ENCODE measurements at places on chromosomes 2 and 18.

DNA sequence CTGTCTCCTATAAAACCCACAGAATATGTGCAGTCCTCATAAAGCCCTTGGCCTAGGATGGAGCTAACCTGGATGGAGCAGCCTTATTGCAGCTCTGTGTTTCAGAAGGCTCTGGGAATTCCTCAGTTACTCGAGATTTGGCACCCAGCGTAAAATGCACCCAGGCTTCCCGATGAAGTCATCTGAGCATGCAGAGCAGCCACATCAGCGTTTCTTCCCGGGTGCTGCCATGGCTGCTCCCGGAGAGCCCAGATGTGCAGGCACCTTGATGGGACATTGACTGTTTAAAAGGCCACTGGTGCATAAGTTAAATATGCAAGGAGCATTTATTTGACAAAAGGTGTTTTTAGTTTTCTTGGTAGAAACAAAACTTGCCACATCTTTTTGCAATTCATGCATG lies 115.2 kb downstream of the MBP start:
- DNase-seq: no peak

DNA sequence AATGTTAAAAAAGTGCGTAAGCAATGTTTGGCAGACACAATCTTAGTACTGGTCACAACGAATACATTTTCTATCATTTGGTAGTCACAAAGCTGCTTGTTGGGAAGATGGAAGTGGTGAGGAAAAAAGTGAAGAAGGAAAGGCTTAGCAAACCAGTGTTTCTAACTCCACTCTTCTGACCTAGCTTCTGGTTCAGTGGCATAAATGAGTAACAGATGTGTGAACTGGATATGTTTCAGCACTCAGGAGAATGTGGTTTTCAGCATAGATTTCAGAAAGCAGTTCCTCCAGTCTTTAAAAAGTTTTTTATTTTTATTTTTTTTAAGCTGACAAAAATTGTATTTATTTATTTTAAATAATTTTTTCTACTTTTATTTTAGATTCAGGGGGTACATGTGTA lies 357.1 kb downstream of the CPS1 start:
- DNase-seq: no peak

- DNase-seq: no peak
Measured at GRCh38 chr2:15649561-15650255, 58.0 kb downstream of the DDX1 start.

DNA sequence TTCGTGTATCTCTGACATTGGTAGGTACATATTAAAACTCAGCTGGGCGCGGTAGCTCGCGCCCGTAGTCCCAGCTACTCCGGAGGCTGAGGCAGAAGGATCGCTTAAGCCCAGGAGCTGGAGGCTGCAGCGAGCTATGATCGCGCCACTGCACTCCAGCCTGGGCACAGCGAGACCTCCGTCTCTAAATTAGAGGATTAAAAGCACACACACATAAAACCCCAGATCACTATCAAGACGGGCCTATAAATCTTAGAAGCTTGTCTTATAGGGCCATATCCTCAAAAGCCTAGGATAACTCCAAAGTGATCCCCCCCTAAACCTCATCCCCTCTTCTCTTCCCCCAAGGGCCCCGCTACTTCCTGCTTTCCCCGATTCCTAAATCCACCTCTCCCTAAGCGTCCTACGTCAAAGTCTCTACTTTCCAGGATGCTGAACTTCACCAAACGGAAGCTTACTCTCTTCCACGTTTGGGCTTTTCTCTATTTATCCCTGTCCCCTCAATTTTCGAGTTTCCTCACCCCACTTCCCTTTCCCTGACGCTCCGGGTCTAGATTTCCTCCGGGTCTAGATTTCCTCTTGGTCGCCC lies 707 bp downstream of the KRCC1 start:
- DNase-seq: peak; percentile 40

GRCh38 chr2:127843677-127844076 lies 14.3 kb downstream of the POLR2D start:
- no peak for DNase-seq

Data from activated T-cell treated with anti-CD3 and anti-CD28 coated beads, Interleukin-2, amount 50 U/mL, for 24 hours (primary cell).